ENCODE measurements at places on chromosomes 16 and 17.

GRCh38 chr16:75446416-75446815, 13.1 kb upstream of the CFDP1 start:
- DNase-seq: no peak

DNA sequence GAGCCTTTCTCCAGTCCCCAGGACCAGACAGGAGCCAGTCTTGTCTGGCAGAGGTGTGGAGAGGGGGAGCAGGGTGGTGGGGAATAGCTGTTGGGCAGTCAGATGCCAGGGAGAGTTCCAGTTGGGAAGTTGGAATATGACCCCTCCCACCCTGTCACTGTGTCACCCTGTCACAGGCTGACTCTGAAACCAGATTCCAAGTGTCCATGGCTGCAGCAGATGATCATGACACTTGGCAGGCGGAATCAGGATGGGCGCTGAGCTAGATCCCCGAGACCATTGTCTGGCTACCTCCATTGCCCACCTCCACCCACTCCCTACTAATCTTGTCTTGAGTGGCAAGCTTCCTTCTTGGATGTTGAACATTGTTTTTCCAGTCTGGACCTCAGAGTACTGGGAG, 9.2 kb upstream of the NFATC3 start:
- no peak for DNase-seq

GRCh38 chr16:52379551-52379950, 167.4 kb downstream of the TOX3 start:
- DNase-seq: no peak

DNA sequence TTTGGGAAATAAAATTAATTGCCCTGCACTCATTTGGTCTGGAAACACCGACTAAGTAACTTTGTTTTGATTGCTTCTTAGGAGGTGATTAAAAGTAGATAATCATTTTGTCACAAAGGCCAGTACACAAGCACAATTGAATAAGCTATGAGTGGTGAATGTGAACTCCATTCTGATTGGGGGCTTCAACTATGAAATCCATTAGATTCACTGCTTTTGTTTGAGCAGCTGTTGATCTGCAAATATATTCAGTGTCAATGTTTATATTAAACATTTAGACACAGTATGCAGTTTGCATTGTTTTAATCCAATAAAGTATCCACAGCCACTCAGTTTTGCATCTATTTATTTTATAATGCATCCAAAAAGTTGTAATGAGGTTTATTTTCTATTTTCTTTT, 817.5 kb downstream of the CDH11 start:
- DNase-seq: no peak

DNA sequence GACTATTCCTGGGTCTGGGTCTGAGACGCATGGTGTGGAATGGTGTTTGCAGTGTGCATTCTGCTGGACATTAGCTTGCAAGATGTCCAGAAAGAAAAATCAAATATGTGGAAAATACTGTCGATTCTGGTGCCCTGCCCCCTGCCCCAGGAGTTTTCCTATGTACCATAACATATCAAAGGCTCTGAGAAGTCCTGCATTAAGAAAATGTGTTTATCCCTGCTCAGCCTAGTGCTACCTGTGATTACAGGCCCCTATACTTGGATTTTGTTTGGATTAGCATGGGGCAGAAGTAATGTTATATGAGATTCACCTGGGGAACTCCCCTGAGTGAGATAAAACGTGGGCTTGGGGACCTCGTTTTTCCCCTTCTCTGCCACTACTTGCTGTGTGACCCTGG, 325.0 kb downstream of the CBLN1 start:
- no peak for DNase-seq

DNA sequence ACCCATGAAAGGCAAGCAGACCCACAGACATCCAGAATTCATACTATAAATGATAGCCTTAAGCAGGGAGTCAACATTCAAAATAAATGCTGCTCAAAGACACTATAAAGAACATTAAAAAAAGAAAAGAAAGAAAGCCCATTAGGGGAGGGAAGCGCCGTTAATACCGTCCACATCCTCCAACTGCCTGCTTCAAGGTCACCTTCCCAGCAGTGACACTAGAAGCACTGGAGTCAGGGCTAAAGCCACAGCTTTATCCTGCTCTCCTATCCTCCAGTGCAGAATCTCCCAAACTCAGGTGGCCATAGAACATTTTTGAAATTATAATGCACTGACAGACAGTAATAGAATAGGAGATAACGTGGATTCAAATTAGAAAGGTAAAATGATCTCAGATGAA, 59.4 kb downstream of the TEX2 start:
- DNase-seq: no peak

DNA sequence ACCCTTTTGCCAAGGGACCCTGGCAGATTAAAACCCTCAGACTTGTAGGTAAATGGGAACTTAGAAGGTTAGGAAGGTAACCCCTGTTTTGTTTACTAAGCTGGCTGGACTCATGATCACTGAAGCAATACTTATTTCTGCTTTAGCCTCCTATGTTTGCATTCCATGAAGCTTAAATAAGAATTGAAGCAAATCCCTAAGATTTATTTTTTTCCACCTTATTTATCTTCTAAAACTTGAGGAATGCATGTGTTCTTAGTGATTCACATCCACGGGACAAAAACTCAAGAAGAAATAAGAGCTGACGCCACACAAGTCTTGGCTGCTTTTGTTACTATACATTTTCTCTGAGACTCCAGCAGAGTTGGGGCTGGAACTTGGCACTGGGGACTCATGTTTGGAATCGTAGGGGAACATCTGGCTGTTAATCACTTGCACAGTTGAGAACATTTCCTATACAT, 35.5 kb downstream of the CLUAP1 start:
- DNase-seq: no peak

DNA sequence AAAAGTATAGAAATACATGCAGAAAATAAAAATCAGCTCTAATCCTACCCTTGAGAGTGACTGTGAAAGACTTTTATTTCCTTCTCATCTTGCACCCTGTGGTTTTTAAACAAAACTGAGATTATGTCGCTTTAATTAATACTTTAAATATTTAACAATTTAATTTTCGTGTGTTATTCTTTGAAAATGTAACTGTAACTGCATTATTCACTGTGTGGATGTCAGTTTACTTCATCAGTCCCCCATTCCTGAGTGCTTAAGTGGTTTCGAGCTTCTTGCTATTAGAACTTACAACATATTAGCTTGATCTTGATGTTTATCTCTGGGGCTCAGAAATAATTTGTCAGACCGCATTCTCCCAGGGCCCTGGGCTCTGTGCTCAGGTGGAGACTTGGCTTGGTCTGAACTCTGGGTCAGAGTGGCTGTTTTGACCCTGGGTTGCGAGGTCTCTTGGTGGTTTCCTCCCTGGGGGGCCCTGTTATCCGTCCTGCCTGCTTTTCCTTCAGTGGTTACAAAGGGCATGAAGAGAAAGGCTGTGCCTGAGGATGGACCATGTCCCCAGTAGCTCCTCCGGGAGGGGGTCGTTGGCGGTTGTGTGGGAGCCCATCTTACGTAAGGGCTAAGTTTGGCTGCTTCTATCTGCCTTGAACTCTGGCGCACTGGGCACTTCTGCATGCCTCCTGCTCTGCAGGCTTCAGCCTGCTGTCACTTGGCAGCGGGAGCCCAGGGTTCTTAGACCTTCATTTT, 25.7 kb downstream of the AKAP1 start:
- no peak for DNase-seq

- peak; percentile 72 for DNase-seq
Observed at GRCh38 chr16:81204798-81205680, 33.5 kb upstream of the BCO1 start.

DNA sequence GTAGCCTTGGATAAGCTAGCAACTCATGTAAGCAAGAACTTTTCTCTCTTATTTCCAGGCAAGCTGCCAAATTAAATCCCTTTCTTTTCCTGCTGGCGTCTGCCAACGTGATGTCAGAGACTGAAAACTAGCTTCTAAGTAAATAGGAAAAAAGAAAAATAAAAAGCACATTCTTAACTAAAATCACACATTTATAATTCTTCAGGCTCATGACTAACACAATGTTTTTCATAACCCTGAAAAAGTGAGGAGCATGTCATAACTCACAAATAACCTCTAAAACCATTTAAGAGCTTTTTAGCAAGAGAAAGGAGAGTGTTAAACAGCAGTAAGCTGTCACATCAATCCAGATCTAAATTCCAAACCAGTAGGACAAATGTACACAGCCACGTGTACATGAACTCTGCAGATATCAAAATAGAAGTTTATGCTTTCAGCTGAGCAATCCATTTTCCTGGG, 110.0 kb downstream of the N4BP1 start:
- DNase-seq: no peak

- no peak for DNase-seq
Observed at GRCh38 chr16:81515721-81516120, 71.1 kb downstream of the CMIP start.

GRCh38 chr17:50187751-50188530, 13.5 kb downstream of the COL1A1 start:
- no peak for DNase-seq

DNA sequence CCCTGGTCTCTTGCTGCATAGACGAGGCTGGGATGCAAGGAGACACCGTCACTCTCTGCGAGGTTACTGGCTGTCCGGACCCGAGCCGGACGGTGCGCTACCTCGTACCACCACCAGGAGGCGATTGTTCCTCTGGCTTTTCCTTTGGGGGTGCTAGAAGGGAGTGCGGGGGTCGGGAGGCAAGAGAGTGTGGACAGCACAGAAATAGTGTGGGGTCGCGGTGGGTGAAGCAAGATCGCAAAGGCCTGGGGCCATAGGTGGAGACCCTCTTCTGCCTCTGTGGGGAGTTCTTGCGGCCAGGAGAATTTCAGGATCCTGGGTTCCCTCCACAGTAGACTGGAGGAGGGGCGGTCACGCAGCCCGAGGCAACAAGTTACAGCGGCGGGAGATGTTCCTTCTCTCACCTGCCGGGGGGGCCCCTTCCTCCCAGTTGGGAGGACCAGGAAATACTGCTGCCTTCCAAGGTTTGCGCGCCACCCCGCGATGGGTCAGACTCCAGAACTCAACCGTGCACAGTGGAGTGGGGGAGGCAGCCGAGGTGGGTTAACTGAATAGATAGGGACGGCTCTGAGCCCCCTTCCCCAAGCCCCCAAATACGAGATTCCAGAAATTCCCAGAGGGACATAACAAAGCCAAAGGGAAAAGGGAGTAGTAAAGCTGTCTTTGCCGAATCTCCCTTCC, 6.9 kb downstream of the PHOSPHO1 start:
- peak; percentile 77 for DNase-seq

GRCh38 chr17:74775409-74776043, 619 bp downstream of the NAT9 start:
- DNase-seq: no peak

DNA sequence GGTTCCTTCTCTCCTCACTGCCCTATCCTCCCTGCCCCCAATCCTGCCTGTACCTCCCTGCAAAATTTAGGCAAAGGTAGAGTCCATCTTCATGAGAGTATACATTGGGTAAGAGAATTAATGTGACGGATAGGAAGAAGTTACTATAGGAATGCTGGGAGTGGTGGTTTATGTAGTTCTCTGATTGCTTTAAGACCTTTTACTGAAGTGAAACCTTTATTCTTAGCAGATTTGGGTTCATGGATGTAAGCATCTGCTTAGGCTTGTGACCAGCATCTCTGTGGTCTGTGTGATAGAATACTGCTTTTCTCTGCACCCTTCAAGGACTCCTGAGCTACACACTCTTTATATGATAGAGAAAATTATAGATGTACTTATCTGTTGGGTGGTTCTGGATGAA, 127.3 kb downstream of the PRKCA start:
- DNase-seq: no peak

DNA sequence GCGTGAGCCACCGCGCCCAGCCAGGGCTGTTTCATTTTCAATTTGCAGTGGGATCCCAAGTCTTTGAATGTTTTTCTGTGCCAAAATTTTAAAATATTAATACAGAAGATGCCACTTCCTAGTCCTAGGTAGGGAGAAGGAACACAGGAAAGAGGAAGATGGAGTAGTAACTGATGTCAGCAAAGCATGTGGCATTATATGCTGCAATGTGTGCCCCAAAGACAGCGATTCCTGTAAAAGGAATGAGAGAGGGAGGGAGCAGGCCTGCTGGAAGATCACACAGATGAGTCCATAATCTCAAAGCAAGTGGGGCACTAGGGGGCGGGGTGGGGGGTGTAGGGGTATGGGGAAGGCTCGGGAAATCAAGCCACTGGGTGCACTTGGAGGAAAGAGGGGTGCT, 23.4 kb upstream of the SSTR2 start:
- DNase-seq: no peak

DNA sequence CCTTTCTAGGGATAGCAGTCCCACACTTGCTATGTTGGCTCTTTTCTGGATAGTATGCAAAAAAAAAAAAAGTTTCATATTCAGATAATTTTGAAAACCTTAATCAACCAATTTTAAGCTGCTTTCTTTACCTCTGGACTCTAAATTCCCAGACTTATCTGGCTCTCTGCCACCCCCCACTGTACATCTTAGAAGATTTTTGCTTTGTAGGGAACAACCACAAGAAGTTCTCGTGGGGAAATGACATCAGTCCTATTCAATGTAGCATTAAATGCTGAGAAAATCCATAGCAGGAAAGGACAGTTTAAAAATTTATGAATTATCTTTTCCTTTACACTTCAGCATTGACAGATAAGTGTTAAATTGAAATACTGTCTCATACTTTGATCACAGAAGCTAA, 562.7 kb upstream of the HSBP1 start:
- no peak for DNase-seq

DNA sequence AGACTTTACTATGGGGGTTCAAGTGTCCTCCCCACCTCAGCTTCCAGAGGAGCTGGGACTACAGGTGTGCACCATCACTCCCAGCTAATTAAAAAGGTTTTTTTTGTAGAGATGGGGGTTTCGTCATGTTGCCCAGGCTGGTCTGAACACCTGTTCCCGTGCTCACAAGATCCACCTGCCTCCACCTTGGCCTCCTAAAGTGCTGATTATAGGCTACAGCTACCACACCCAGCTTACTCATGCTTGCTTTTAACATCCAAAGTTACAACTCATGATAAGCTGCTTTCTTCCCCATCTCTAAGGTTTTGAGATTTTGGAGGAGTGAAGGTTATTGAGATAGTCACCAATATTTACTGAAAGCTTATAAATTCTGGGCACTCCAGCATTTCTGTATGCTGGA, 2.6 kb downstream of the NUP88 start:
- DNase-seq: no peak

- DNase-seq: no peak
Observed at GRCh38 chr17:28474111-28474531, 677 bp downstream of the SLC13A2 start.

- DNase-seq: no peak
Observed at GRCh38 chr17:18176176-18176575, 7.5 kb upstream of the ALKBH5 start.

DNA sequence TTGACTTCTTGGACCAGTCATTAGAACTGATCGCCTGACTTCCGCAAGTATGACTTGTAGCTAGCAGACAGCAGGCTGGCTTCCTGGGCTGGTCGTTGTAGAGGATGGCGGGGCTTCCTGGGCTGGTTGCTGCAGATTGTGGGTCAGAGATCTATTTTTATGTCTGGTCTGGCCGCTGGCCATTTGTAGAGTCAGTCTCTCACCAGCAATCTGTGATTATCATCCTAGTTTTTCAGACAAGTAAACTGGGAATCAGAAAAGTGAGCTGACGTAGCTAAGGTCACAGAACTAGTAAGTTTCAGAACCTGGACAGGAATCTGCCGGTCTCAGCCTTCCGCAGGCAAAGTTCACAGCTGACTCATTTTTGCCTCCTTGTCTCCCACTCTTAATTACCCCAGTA, 19.1 kb downstream of the GPR142 start:
- no peak for DNase-seq

- DNase-seq: no peak
Observed at GRCh38 chr16:79897453-79898146, 297.1 kb upstream of the MAF start.

GRCh38 chr17:72786209-72786608, 306.3 kb downstream of the SLC39A11 start:
- no peak for DNase-seq

Measured in natural killer cell (primary cell).